ENCODE measurements at places on chromosomes 2 and 18. TPM values are rescaled to one million over a fixed set of nuclear protein-coding genes. Genes with fewer than 3 reads are reported as not detected.

M1AP gene
- not detected for total RNA-seq

- DNase-seq = peak; percentile 79
Measured at GRCh38 chr2:101823347-101823791, 125.9 kb downstream of the MAP4K4 start.

DNA sequence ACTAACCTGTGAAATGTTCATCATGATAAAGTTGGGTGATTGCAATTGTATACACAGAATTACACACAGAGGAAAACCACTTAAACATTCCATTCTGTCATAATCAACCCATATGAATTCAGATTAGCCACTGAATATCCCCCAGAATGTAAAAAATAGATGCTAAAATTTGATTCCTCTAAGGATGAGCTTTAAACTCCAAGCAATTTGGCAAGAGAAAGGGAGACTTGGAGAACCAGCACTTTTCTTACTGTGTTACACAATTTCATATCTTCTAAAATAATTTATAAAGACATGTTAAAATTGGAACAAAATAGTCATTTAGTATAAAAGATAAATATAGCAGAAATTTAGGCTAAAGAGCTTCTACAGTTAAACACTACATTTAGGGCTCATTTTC, 146.3 kb upstream of the LMAN1 start:
- no peak for DNase-seq

ZNF396 gene
- not detected for total RNA-seq

RBKS gene
- total RNA-seq = 0.42 TPM

DNA sequence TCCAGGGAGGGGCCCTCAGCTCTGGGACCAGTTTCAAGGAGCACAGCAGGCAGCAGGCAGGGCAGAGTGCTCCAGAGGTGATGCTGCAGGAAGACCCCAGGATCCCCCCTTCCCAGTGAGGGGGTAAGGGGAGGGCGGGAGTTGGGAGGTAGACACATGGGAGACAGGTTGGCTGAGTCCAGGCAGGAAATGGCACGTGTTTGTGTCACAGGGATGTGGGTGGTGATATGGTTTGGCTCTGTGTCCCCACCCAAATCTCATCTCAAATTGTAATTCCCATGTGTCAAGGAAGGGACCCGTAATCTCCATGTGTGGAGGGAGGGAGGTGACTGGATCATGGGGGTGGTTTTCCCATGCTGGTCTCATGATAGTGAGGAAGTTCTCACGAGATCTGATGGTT, 25.2 kb upstream of the OTOS start:
- no peak for DNase-seq

ZNF385B gene
- not detected for total RNA-seq

GRCh38 chr18:75122334-75122958, 86.5 kb downstream of the PTGR3 start:
- DNase-seq = no peak

DNA sequence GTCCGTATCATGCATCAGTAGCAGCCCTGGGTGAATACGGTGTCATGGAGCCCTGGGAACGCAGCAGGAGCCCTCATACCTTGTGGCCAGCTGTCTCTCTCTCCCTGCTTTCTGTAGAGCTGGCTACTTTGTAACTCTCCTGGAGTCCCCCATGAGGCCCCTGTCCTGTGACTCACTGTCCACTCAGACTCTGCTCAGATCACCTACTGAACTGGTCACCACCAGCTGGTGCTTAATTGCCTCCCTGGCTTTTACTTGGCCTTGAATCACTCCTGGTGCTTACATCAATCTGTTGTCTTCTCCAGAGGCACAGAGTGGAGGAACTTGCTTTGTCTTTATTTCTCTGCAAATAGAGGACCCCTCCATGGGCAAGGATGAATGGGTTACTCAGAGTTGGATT, 172.7 kb downstream of the HRH4 start:
- DNase-seq = no peak

CGREF1 gene
- total RNA-seq = 42.0 TPM

DNA sequence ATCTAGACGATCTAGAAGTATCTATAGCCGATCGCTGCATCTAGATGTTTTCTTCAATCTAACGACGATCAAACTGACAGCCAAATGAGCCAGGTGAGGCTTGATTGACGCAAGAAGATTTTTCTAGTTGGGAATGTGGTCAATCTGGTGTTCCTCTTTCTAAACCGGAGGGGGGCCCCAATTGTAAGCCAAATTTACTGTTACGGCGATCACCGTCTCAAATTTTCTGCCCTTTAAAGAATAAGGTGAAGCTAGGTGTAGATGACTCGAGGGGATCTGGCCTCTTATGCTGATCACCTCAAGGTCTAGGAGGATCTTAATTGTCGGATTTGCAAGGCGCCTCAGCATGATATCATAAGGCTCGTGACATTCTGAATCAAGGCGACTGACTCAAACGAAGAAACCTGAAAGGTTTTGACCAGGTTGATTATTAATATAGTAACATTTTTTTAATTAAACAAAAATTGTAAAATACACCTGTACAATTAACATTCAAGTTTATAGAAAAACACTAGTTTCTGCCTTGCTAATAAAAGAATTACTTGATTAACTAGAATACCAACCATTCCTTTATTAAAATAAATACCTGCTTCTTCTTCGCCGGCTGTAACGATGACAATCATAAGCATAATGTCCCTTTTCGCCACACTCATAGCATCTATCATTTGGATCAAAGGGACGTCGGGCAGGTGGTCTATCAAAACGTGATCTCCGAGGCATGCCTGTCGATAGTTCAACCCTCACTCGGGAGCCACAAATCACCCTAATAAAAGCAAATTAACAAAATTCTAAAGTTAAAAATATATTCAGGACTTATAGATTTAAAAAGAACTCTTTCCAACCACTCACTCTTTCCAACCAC, 2.0 kb downstream of the SRSF7 start:
- DNase-seq = no peak

DNA sequence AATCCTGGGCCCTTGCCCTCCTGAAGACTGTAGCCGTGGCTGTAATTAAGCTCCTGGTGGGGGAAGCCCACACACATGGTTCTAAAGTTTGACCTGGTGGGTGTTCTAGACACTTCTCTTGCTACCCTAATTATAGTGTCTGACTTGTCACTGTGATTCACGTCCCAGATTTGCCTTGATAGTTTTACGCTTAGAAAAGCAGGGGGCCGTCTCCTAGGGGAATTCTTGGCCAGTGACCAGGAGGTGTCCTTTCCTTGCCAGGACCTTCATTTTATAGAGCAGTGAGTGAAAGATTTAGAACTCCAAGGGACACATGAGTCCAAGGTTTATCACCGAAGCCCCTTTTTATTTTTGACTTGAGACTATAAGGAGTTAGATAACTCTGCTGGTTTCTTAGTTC, 9.0 kb downstream of the TMEM214 start:
- DNase-seq = no peak

KLHL30 gene
- total RNA-seq = 1.1 TPM

DNA sequence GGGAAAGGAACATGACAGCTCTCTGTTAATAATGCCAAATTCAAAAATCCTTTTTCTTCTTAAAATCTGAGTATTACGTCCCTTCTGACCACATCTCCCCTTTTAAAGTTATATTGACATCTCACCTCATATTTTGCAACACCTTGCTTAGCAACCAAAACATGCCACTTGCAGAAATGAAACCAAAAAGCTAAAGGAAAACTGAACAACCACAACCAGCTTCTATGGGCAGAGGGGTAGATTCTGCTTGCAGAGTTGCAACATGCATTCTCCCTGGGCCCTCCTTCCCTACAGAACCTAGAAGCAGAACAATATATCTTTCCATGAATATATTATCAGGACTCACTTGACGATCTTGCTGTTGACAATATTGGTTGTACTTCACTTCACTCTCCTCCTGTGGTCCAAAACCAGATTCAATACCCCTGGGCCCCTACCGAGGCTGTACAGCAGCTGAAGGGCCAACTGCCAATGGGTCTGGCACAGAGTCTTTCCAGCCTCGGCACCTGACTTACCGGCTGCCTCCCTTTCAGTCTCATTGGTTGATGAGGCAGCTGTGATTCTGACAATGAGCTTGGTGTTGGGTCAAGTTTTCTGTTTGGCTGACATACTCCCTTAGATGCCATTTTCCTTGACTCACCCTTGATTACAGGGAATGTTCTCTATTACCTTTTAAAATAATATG, 616.6 kb downstream of the ZEB2 start:
- peak; percentile 27 for DNase-seq

R3HDM1 gene
- 9.8 TPM for total RNA-seq

DNA sequence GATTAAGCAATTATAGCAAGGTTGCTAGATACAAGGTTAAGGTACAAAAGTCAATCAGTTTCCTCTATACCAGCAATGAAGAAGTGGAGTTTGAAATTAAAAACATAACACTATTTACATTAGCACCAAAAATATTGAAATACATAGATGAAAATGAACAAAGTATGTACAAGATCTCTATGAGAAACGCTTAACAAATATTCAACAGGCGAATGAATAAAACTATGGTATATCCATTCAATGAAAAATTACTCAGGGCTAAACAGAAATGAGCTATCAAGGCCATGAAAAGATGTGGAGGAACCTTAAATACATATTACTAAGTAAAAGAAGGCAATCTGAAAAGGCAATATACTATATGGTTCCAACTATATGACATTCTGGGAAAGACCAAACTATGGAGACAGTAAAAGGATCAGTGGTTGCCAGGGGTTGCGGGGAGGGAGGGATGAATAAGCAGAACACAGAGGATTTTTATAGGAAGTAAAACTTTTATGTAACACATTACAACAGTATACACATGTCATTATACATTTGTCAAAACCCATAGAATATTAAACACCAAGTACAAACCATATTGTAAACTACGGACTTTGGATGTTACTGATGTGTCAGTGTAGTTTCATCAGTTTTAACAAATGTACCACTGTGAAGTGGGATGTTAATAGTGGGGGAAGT, 62.1 kb downstream of the RMDN2 start:
- no peak for DNase-seq

DNA sequence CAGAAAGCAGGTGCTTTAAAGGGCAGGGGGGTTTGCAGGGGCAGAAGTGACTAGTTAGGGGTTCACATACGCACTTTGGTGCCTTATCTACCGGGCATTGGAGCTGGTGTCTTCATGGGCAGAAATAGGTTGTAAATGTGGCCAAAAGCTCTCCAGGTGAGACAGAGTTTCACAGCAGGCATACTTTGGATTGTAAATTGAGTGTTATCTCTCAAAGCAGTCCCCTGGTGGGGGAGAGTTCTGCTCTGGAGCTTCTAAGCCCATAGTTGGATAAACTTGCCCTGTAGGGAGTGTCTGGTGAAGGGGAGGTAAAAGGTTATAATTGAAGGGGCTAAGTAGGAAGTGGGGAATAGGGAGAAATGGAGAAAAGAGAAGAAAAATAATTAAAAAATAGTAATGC, 43.1 kb downstream of the COL4A3 start:
- no peak for DNase-seq

DNA sequence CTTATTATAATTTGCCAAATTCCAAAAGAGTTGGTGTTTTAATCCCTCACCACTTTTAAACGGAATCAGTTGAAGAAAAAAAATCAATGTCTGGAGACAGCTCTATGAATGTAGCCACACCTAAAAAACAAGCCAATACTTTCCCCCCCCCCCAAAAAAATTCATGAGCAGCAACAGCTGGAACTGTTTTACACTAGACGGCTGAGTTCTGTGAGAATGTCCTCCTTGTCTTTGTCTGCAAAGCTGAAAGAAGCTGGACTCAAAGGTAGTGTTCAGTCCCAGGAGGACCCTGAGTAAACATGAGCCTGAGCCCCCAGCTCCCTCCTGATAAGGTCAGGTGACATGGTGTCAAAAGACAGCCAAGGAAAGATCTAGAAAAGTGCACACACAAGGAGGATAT, 68.2 kb downstream of the ZNF521 start:
- DNase-seq = no peak

DNA sequence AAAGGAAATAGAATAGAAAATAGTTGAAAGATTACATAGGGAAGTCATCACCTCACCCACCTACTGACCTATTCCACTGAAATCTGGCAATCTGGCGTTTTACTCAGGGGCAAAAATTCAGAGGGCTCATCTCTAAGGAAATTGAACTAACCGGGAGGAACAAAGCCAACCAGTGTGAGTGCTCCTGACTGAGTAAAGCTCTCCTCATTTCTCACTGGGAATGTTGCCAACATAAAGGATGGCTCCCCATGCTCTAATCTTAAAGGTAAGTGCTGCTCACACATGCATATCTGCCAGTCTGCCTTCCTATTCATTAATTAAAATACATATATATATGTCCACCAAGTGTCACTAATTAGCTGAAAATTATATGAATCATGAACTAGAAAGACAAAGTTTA, 13.5 kb upstream of the DOK6 start:
- no peak for DNase-seq

- no peak for DNase-seq
Measured at GRCh38 chr2:217527590-217528202, 475.1 kb downstream of the TNS1 start.

DNA sequence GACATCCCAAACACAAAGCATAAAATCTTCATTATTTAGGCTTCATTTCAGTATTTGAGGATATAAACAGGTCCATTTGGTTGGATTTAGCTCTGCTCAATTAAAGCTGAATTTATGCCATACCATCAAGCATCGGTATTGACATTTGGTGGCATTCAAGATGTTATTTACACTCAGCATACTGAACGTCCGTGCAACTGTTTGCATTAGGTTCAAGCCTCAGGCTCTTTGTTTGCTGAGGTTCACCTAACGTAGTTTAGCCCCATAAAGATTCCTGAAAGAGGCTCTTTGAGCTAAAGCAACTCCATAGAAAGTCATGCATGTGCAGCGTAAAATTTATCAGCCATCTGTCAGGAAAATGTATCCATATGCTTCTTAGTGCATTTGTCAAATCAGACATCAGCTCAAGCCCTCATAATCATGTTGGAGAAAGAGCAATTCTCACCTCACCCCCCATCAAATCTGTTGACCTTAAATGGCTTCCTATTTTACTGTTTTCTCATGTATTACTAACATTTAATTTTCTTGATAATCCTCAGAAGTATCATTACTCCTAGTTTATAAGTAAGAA, 366.9 kb downstream of the EPHA4 start:
- no peak for DNase-seq

- no peak for DNase-seq
Measured at GRCh38 chr2:19857806-19858205, 44.0 kb downstream of the TTC32 start.

DNA sequence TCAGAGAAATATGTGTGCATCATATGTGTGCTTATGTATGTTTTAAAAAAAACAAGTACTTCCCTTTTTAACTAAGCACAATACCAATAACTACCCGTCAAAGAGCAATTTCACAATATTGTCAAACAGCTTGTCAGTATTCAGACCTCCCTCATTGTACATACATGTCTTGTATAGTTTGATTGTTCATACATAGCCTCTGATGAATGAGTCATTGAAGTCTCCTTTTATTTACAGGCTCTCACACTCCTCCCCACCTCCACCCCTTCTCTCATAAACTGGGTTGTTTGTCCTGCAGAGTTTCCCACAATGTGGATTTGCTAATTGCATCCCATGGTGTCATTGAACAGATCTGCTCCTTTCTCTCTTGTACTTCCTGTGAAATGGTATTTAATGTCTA, 132.8 kb upstream of the L3MBTL4 start:
- no peak for DNase-seq

DNA sequence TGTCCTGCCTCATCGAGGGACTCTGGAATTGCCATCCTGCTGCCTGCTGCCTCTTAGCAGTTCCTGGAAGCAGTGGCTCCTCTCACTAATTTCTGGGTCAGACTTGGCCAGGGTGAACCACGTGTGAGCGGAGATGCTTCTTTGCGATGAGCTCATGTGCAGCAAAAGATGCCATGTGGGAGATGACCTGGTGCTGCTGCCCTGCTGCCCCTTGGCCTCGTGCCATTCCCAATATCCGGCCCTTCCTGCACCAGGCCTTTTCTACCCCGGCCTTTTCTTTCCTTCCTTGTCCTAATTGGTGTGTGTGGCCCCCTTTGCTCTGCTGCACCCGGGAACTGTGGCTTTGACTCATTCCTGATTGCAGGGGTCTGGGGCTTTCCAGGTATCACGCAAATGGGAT, 296.9 kb upstream of the HS6ST1 start:
- DNase-seq = no peak

All from HT-29 (cell line).